ENCODE measurements at places on chromosomes 4 and X.

DNA sequence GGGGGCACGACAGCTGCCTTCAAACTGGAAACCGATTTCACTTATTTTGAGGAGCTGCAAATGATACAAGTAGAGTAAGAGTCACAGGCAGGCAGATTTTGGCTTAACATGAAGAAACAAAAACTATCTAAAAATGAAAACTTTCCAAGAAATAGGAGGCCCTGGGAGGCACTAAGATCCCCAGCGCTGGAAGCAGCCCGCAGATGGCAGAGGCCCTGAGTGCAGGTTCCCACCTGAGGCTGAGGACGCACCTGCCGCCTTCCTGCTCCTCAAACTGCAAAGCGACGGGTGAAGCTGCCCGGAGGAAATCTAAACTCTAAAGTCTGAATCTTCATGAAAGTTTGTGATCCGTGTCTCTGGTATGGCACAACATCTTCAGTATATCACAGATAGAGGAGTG is 138.7 kb downstream of the AFAP1 start:
- no peak for DNase-seq

GRCh38 chrX:110050386-110050785 is 47.5 kb downstream of the TMEM164 start:
- no peak for DNase-seq

GRCh38 chr4:123327846-123328429 is 68.7 kb upstream of the SPRY1 start:
- no peak for DNase-seq

- no peak for DNase-seq
Measured at GRCh38 chrX:111854556-111855490, 21.2 kb upstream of the TRPC5OS start.

GRCh38 chr4:37803348-37803973 is 23.0 kb upstream of the PGM2 start:
- DNase-seq = no peak

- DNase-seq = no peak
Measured at GRCh38 chr4:146957237-146957636, 11.6 kb upstream of the TTC29 start.

GRCh38 chr4:73193155-73193554 is 65.4 kb downstream of the ANKRD17 start:
- DNase-seq = no peak

- DNase-seq = no peak
Measured at GRCh38 chr4:90643156-90643555, 516.0 kb downstream of the CCSER1 start.

GRCh38 chr4:104457308-104457981 is 37.2 kb downstream of the CXXC4 start:
- no peak for DNase-seq

- peak; percentile 66 for DNase-seq
Measured at GRCh38 chr4:139554893-139555704, 920 bp downstream of the SETD7 start.

- no peak for DNase-seq
Measured at GRCh38 chr4:156636381-156636780, 335.2 kb downstream of the PDGFC start.

GRCh38 chrX:155767051-155767875 is 113.9 kb upstream of the VAMP7 start:
- no peak for DNase-seq

DNA sequence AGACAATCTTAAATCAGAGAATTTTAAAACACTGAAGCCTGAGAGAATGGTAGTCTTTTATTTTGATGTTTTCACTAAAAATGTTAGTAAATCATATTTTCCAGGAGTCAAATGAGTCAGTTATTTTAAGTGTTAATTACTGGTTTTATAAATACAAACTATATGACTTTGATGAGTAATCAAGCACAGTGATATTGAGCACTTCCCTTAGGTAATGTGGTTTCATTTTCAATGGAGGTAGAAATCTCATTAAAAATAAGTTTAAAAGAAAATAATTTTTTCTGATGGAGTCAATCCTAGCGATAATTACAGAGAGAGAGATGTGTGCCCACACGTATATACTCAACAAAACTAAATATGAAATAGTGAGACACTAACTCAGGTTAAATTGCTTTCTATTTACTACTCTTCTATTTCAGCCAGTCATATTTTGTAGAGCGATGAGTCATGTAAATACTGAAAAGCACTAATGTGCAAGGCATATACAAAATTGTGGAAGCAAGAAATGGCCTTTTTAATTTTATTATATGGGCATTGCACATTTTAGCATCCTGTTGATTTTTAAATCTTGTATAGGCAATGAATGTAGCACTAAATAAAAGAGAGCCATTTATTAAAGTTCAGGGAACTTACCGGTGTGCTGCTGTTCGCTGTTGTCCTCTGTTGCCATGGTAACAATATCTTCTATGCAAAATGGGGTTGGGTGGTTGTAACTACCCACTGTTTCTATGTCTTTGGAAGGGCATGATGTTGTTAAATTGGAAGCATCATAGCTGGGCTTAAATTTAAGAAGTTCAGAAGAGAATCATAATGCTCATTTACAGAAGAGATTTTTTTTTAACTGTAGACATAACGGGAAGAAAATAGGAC is 513.7 kb downstream of the TLL1 start:
- DNase-seq = no peak

- no peak for DNase-seq
Measured at GRCh38 chr4:128288689-128289106, 1.1 kb upstream of the PGRMC2 start.

DNA sequence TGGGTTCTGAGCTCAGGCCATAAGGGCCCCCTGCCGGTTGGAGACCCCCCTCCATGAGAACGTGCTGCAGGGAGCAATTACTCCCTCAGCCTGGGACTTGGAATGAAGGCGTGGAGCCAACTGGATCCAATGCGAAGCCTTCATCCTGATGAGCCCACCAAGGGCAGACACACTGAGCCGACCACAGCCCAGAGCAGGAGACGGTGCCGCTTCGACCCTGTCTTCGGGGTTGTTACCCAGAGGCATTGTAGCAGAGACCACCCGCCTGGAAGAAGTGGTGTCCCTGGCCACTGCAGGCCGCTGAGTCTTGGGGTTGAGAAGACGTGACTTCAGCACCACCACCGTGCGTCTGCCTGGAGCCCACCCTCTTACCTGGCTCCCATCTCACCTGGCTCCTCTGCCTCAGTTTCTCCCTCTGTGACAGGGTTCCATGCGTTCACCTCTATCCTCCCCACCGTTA is 7.0 kb upstream of the NKX1-1 start:
- DNase-seq = no peak

DNA sequence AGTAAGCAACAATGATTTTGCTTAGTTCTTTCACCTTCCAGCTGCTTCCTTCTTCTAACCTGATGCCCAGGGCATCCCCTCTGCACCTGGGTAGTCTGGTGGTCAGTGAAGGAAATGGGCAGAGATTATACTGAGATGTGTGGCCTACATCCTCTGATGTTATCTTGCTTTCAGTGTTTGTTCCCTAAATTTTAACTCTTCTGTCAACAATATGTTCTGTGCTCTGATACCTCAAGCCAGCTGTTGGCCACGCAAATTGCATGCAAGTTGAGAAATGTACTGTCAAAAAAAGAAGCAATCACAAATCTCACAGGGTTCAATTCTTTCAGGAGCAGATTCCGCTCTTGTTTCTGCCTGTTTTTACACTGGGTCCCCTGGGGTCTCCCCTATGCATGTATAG is 73.8 kb downstream of the FBXW7 start:
- no peak for DNase-seq

- no peak for DNase-seq
Measured at GRCh38 chr4:76607266-76607799, 172.3 kb downstream of the SHROOM3 start.

DNA sequence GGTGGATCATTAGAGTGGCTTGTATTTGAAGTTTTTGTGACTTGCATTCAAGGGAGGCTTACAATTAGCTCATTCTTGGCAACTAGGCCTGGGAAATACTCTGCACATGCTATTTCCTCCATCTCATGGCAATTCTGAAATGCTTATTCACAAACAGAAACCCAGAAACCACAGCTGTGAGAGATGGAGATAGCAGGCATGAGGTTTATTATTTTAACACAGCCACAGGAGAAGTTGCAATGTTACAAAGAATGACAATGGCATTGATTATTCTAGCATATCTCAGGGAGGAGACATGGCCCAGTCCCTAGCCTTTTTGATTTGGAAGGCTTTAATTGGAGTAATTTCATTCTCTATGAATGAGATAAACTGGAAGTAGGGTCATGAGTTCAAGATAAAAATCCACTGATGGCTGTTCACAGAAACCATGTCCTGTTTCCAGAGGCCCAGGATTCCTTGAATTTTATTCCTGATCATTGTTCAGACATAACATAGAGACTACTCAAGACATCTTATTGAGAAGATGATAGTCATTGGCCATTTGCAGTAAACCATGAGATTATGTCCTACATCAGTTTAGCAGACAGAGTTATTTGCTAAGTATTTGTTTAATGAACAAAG is 123.9 kb downstream of the MID1 start:
- DNase-seq = no peak

DNA sequence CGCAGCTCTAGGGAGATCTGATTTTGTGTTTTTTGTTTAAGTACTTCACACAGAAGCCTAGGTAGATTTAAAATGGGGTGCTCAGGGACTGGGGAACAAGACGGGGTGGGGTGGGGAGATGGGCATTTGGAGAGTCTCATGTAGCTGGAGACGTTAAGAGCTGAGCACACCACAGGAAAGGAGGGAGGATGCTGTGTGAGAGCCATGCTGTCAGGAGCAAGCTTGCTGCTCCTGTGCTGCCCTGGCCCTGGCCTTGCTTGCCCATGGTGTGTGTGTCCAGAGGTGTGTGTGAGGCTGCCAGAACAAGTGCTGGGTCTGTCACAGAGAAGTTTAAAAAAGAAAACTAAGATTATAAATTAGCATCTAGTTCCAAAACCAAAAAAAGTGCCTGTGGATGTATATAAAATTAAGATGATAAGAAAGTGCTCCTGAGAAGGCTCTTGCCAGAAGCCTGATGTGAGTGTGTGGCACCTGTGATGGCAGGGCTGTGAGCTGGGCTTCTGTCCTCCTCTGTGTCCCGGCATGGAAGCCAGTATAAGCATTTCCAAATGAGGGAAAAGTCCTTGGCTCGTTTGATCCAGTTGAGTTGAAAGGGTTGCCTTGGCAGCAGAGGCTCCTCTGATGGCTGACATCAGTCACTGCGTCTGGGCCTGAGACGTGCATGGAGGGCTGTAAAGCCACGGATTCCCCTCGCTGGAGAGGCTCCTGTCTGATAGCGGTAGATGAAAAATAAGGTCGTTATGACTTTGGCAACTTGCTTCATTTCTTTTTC is 63.5 kb downstream of the NELFA start:
- no peak for DNase-seq

DNA sequence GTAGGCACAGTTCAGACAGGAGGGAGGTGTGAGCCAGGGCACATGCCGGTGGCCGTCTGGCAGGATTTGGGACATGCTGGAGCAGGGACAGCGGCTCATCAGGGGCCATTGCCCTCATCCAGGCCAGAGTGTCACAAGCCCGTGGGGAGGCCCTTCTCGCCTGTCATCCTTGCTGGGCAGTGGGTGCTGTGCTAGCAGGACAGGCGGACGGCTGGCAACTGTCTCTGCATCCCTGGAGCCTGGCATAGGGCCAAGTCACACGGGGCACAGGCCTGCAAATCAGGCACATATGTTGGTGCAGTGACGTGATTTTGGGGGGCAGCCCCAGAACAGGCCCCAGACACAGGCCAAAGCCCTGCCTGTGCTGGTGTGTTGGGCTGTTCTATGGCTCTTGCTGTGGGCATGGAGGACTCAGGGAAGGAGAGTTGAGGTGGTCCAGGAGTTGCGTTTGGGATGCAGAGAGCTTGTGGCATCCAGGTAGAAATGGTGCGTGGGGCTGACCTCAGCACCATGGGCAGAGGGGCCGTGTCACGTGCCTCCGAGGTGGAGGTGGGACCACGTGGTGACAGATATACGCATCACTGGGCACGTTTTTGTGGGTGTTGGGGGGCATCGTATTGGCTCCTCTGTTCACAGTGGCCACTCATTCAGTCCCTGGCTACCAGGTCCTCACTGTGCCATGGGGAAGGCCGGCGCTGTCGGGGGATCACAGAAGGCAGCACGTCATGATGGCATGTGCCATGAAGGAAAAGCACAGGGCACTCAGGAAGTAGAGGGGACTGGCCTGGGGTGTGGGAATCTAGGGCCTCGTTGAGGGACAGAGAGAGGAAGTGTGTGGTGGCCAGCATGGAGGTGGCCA is 14.6 kb upstream of the MSANTD1 start:
- no peak for DNase-seq

DNA sequence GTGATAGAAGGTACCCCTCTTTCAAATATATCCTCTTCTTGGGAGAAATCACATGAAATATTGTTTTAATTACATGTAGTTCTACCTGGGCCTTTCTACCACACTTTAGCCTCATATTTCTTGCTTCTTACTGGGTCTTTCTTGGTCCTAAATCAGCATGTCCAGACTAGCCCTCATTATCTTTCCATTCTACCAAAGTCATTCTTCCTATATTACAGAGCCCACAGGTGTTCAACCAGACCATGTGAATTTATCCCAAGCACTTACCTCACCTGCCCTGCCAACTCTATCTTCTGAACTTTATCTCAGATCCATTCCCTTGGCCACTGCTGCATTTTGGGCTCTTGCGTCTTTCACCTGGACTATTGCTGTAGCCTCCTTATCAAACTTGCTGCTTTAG is 11.8 kb upstream of the SOWAHB start:
- no peak for DNase-seq

DNA sequence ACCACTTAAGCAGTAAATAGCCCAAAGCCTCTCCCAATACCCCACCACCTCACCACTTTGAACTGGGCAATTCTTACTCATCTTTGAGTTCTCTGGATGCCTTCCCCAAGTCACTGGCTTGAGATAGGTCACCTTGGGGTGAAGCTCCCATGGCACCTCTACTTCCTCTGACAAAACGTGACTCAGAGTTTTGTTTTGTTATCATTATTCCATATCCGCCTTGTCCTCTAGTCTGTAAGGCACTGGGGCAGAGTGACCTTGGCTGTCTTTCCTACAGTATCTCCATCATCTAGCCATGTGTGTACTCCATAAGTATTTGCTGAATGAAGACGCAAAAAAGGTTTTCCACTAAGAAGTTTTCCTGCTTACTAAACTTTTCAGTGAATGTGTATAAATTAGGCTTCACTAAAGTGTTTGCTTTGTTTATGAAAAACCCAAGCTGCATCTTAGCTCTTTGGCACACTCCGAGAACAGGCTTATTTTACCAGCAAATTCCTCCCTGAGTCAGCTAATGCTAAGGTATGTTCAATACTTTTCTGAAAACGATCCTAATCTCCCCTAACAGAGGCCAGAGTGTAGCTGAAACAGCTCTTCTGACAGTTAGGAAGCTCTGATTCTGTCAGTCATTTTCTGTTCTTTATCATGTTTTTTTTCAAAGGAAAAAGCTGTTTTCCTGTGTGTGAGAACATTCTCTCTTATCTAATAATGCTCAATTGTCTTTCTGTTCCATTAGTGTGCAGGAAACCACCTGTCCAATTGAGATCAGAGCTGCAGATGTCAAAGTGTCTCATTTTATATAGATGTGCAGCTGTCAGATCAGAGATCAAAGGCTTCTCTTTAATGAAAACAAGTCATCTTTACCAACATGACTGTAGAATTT is 30.2 kb upstream of the TSPAN5 start:
- no peak for DNase-seq

DNA sequence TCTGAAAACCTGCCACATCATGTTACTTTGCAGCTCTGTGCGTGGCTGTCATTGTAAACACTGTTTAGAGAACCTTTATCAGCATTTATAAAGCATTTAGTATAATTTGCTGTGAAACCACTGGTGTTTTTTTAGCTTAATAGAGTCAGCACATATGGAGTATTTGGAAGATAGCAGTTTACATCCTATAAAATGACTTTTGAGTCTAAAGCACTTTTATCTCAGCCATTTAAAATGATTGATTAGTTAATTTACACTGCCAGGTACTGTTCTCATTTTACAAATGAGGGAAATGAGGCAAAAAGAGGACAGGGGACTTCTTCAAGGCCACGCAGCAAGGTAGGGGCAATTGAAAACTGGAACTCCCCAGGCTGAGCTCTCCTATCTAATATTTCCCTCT is 181.7 kb downstream of the FRMPD4 start:
- DNase-seq = no peak

Measured in T-helper 17 cell (primary cell).